Tibial artery (tissue), 4 donors: ENCODE measurements at places on chromosomes 7 and 10.

DNA sequence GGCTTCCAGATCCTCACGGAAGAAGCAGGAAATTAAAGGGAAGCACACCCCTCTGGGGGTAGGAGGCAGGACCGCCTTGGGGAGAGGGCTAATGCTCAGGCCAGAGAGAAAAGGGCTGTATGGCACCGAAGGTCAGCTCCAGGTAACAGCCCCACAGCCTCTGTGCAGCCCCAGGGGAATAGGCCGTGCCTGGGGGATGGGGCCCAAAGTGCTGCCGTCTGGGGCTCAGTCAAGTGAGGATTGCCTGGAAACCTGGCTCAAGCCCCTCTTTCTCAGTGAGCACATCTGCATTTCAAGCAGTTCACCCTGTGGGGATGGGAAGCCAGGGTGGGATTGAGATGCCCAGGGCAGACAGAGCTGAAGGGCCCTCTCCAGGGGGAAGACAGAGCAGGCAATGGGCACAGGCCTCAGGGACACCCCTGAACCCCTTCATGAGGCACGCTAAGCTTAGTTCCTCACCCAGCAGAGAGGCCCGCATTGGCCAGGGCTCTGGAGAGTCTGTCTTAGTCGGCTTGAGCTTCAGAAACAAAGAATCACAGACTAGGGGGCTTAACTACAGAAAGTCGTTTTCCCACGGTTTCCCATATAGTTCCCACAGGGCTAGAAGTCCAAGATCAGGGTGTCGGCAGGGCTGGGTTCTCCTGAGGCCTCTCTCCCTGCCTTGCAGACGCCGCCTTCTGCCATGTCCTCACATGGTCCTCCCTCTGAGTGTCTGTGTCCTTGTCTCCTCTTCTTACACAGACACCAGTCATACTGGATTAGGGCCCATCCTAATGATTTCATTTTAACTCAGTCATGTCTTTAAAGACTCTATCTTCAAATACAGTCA lies 118.2 kb downstream of the PTPN20 start:
- DNase-seq: no peak

DNA sequence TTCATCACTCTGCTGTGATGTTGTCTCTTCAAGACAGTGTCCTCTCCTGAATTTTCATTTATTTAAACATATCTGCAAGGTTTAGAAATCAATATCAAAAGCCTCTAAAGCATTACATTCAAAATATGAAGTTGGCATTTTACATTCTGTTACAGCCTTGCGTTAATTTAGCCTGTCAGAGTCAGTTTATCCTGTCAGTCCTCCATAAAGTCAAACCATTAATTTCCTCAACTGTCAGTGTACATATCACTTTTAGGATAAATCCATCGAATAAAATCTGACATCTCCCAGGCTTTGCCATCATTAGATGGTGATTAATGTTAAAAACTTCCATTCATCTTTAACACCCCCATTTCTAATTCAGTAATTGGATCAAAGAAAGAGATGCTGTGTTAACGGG lies 77.0 kb downstream of the NPY start:
- DNase-seq: no peak

DNA sequence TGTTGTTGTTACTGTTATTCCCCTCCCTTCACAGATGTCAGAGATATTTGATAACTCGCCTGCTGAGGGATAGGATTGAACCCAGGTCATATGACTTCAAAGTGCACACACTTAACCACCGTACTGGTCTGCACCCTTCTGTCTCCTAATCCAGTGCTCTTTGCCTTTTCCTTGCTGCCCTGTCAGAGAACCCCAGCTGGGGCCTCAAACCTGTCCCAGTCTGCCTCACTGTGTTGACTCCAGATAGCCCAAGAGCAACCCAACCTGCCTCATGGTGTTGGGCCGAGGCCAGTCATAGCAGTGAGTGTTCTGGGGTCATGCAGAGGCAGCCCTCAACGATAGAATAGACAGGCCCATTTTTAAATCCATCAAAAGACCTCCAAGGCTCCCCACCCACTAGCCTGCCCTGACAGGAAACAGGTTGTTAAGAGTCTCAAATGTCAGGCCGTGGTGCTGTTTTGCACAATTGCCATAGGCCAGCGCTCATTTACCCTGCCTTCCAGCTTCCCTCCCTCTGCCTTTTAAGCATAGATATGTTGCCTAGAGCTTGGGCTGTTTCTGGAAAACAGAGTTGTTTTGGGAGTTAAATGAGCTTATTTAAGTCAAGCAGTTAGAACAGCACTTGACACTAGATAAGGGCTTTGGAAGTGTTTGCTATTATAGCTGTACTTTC lies 37.0 kb upstream of the PDCD4 start:
- DNase-seq: peak; percentile 54

DNA sequence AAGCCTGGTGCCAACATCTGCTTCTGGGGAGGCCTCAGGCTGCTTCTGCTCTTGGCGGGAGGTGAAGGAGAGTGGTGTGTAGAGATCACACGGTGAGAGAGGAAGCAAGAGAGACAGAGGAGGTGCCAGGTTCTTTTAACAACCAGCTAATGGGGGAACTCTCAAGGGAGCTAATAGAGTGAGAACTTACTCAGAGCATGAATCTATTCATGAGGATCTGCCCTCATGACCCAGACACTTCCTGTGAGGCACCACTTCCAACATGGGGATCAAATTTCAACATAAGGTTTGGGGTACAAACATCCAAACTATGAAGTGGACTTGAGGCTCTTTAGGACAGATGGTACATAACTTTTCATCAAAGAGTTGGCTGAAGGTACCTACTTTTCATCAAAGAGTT lies 5.1 kb upstream of the ZNF32 start:
- no peak for DNase-seq

GRCh38 chr10:113520690-113521474 lies 32.0 kb upstream of the HABP2 start:
- DNase-seq: peak; percentile 78

GRCh38 chr7:68433462-68434070 lies 1164.7 kb upstream of the AUTS2 start:
- no peak for DNase-seq

DNA sequence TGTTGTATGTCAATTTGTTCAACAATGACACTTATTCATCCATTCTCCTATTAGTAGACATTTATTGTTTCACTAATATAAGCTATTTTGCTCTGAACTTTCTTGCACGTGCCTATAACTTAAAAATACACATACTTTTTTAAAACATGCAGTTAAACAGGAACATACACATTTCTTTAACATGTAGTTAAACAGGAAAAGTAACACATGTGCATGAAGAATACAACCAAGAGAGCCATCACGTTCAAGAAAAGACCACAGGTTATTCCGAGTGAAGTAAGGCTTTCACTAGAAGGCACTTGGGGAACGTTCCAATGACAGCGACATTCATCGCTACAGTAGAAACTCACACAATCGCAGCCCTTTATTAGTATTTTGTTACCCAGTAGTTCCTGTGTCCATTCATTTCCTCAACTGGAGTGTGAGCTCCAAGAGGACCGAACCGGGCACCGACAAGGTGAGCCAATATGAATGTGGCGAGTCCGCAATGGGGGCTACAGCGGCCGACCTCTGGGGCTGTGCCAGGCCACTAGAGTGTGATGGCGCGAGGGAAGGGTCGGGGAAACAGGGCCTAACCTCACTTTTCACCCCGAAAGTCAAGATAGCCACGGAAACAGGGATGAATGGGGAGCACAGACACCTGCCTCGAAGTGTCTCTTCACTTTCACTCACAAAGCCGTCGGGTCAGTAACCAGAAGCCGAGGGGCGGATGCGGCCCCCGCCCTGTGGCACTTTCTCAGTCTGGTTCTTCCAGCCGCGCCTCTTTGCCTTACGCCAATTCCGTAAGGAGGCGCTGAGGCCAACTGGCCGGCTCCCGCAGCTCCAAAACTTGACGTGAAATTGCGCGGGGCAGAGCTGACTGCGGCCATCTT lies 775 bp upstream of the SEPTIN7 start:
- DNase-seq: peak; percentile 92

DNA sequence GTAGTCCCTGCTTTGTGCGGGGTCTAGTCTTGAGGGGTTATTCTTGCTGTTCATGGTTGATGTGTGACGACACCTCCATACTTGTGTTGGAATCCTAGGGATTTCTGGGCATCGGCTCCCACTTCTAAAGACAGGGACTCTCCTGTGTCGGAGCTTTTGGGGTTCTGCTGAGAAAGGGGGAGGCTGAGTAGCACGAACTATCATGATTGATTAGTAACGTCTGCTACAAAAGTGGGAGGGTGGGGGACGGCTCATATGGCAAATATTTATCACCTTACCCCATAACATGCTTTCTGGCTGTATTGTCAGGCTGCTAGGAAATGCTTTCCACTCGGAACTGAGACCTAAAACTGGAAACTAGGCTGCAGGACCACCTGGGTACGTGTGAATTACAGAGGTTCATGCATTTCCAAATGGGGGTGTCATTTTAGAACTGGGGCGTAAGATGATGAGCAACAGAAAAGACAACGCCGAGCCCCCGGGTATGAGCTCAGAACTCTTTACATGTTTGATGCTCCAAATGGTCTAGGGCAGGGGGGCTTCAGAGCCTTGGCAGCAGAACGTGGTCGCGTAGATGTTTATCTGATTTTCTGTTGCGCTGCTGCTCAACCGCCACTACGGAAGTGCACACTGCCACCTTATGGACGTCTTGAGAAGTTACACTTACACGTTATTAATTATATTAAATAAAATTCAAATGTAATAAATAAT lies 15.1 kb upstream of the NME8 start:
- DNase-seq: no peak

GRCh38 chr7:141463986-141464385 lies 87.2 kb upstream of the AGK start:
- DNase-seq: no peak

GRCh38 chr7:155230169-155230593 lies 67.5 kb upstream of the INSIG1 start:
- no peak for DNase-seq

- no peak for DNase-seq
Observed at GRCh38 chr10:35435824-35436223, 99.5 kb downstream of the CCNY start.

- no peak for DNase-seq
Observed at GRCh38 chr7:29330136-29330535, 135.6 kb downstream of the CHN2 start.

DNA sequence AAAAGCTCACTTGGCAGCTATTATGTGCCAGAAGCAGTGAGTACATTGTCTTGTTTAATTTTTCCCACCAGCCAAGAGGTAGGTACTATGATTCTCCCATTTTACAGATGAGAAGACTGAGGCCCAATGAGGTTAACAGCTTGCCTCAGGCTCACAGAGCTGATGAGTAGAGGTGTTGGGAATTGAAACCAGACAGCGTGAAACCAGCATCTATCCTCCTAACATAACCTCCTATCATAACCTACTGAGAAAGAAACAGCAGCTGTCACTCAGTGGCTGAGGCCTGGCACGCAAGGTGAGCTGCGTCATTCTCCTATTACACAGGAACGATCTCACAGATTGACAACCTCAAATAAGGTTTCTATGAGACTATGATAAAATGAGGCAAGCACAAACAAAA lies 6.2 kb downstream of the PYROXD2 start:
- no peak for DNase-seq

DNA sequence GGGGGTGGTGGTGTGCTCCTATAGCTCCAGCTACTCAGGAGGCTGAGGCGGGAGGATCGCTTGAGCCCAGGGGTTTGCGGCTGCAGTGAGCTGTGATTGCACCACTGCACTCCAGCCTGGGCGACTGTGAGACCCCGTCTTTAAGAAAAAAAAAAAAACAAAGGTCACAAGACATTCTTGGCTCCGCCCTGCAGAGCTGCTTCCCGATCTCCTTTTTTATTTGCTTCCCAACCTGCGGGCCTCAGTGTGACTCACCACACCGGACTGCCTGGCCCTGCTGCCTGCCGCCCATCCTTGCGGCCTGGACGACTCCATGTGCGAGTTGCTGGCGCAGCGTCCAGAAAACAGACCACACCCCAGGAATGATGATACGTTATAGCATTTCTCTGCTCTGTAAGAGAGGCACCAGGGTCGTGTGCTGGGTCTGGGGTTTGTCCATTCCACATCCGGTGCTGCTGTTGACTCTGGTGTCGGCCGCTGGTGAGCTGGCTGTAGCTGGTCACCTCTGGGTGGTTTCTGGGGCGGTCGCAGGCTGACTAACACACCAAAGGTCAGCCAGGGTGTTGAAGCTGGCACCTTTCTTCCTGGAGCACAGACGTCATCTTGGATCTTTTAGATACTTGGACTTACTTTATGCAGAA lies 123.6 kb downstream of the TCF7L2 start:
- DNase-seq: peak; percentile 85

GRCh38 chr7:144085978-144086377 lies at the start of gene OR2A12:
OR2A12 (plus strand) TSS chr7:144086278; CDS start chr7:144095108, 8,830 bp downstream.
- DNase-seq: no peak

DNA sequence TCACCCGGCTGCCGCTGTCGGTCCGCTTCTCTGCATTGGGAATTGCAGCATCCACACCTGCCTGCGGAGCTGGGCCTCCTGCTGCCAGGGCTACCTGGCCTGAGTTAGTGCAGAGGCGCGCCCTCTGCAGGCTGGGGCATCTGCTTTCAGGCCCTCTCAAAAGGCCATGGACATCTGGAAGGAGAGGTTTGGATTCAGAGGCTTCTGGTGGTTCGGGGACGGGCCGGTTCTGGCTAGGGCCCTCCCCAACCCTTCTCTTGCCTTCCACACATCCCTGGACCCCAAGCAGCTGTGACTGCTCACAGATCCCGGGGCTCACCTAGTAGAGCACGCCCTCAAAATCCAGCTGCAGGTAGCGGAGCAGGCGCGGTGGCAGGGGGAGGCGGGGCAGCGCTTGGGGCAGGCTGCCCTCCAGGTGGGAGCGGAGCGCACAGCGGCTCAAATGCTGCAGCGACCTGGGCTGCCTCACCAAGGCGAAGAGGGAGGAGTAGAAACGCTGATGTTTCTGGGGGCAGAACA lies 8.4 kb upstream of the GBX1 start:
- no peak for DNase-seq

GRCh38 chr7:49911909-49912308 lies 138.5 kb downstream of the VWC2 start:
- no peak for DNase-seq

DNA sequence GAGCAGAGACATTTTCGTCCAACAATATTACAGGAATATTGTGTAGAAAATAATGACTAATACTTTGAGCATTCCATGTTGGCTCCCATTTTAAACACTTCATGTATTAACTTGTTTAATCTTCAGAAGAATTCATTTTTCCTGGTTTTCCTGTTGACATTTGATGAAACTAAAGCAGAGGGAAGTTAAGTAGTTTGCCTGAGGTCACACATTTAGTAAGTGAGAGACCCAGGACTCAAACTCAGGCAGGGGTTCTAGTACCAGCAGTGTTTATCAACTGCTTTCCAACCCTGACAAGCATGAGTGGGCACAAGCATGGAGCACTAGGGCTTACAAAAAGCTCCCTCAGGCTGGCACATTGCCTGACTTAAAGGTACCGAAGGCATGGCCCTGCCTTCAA lies 719.1 kb downstream of the AUTS2 start:
- no peak for DNase-seq
